A549 (cell line): ENCODE measurements at places on chromosomes 12 and 14.
A peak's percentile ranks its signal among the peaks of the same experiment; 100 is the strongest.

GRCh38 chr14:90999299-90999698 lies 61.1 kb downstream of the RPS6KA5 start:
- DNase-seq, result no peak

DNA sequence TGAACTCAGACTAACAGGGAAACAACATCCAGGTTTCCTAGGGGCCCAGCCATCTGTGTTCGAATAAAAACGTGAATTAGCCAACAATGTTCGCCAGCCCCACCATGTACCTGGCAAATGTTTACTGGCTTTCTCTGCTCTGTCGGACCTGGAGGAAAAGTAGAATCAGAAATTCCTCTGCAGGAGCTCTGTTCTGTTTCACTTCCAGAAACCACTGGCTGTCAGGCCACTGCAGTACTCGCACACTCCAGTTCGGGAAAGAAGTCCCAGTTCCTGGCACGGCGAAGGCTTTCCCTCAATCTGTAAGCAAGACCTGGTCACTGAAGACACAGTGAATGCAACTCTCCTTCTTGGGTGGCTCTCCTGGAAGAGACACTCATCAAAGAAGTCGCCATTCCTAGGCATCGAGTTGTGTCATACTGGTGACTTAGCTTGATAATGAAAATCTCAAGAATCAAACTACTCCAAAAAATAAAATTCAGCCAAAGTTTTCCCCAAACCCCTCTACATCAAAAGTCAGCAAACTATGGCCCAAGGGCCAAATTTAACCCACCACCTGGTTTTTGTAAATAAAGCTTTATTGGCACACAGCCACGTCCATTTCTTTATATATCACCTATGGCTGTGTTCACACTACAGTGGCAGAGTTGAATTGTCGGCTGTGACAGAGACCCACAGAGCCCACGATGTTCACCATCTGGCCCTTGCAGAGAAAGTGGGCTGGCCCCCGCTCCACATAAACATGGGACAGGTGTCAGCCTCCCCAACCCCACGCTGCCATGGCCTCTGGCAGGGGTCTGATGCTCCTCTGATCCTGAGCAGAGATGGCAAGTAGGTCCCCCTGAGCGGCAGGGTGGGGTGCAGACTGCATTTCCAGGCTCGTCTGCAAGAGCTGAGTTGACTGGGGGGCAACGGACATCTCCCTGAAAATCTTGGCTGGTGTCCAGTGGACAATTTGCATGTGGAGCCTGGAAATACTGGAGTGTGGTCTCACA lies 189.2 kb upstream of the DIO3 start:
- DNase-seq, result no peak

DNA sequence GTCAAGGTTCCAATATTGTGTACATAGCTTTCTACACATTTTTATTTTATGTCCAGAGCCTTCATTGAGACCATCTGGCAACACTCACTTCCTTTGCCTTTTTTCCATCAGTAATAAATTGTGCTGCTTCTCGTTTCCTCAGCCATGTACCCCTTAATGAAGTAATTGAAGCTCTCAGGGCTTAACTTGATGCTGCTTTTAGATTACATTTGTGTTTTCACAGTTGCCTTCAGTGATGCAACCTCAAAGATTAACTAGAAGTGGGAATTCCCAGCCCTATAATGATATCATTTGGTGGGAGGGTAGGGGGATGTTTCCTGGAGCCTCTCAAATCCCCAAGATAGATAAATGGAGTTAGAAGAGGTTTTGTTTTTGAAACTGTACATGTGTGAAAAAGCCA lies 80.2 kb upstream of the KRR1 start:
- DNase-seq, result no peak

- no peak for DNase-seq
These were observed 121.6 kb downstream of the LLPH start for GRCh38 chr12:66008985-66009384.

DNA sequence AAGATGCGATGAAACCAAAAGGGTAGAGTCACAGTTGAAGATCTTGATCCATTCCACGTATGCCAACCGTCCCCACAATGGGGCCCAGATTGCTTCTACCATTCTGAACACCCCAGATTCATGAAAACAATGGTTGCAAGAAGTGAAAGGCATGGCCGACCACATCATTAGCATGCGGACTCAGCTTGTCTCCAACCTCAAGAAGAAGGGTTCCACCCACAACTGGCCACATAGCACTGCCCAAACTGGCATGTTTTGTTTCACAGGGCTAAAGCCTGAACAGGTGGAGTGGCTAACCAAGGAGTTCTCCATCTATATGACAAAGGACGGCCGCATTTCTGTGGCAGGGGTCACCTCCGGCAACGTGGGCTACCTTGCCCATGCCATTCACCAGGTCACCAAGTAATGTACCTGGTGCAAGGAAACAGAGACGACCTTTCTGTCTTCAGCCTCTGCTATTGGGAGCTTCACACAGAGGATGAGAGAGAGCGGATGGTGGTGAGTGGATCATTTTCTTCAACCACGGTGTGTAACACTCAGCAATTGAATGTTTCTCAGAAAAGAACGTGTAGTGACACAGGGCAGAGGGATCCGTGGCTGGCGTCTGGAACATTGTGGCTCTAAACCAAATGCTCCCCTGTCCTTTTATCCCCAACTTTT lies 26.8 kb upstream of the CLEC2D start:
- DNase-seq, result no peak

DNA sequence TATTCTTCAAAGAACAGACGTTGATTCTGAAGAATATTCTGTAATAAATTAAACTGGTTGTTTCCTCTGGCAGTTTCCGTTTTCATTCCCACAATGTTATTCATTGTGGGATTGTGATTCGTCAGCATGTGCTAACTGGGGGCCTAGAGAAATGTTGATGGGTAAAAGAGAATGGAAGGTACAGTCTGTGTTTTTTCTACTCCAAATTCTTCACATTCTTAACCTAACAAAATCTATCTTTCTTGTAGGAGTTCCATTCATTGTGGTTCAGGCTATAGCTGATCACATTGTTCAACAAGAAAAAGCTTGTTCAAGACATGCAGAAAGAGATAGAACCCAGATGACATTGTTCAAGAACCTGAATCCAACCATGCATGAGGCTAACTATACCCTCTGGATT lies 5.9 kb downstream of the CD163 start:
- no peak for DNase-seq

- DNase-seq, result no peak
These were observed 7.8 kb downstream of the P2RX4 start for GRCh38 chr12:121217761-121218160.

- DNase-seq, result no peak
These were observed 34.9 kb downstream of the BBS10 start for GRCh38 chr12:76313299-76313698.

GRCh38 chr14:56100556-56100955 lies 17.7 kb upstream of the PELI2 start:
- no peak for DNase-seq

- DNase-seq, result peak; percentile 82
These were observed 37.0 kb upstream of the NT5DC3 start for GRCh38 chr12:103877934-103878510.

DNA sequence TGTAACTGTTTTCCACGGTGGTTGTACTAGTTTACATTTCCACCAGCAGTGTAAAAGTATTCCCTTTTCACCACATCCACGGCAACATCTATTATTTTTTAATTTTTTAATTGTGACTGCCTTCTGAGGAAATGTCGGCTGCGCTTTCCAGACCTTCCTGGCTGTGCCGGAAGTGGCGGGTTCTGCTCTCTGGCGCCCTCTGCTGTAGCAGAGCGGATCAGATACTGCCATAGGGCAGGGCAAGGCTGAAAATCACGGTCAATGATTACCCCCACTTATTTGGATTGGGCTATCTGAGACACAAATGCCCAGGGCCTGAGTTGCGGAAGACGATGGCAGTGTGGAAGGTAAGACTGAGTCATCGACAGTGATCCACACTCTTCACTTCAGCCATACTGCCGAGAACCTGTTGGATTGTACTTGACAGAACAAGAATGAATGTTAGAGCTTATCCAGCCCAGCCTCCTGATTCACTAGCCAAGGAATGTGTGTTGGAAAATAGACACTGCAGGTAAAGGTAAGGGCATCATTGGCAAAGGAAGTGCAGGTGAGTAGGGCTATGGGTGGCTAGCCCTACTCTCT lies 124.2 kb downstream of the NTF3 start:
- DNase-seq, result peak; percentile 17

DNA sequence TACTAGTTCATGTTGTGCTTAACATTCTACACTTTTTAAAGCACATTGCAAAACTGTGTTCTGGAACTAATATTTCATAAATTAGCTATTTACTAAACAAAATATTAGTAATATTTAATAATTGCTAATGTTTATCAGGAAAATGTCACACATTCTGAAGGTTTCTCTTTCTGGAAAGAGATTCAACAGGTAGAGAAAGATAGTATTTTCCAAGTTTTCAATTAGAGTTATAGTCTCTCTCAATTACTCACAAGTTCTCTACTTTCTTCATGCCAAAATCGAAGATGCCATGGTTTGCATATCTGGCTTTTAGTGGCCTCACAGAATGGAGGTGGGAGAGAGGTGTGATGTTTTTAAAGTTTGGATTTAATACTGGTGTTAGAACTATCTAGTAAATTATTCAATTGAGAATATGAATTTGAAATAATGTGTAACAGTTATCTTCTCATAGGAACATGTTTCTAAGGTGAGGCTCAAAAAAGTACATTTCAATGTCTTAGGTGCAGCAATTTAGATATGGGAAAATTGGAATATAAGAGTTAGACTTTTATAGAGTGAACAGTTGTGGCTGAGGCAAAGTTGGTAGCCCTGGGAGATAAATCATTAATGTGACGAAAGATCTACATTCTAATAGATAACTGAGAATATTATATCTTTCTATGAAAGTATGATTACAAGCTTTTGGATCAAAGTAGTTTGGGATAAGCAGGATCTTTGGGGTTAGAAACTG lies 1.5 kb downstream of the LUM start:
- DNase-seq, result no peak

GRCh38 chr12:50820177-50820576 lies 22.5 kb upstream of the TMPRSS12 start:
- no peak for DNase-seq

DNA sequence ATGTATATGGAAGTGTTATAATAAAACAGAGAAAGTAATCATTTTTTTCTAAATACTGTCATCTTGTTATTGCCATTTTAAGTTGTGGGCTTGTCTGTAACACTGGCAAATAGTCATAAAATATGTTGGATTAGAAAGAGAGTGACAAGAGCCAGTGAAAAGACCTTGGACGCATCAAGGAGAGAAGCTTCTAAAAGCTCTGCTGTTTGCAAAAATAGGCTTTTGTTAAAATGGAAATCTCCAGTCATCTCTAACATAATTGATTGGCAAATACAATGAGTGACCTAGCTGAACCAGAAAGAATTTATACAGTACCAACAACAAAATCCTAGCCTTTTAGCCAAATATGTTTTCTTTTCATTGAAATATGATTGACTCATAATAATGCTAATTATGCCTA lies 245.8 kb upstream of the RMST start:
- no peak for DNase-seq

DNA sequence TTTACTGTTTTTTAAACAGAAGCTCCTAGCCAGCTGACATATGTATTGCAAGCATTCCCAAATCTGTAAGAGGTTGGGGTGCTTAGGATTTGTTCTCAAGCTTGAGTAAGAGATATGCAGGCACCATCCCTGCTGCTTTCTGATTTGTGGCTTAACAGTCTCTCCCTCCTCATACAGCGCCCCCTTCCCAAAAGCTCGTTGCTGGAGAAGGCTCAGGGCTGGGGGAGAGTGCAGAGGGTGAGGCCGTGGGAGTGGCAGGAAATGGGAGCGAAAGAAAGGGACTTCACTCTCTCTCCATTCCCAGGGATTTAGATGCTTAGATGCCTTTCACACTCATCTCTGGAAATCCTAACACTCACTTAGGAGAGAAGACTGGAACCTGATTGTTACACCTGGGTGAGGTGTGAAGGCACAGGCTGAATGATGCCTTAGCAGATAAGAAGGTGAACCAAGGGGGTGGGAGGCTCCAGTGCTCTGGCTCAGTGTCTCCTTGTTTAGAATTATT lies 172.0 kb downstream of the C12orf75 start:
- DNase-seq, result no peak

DNA sequence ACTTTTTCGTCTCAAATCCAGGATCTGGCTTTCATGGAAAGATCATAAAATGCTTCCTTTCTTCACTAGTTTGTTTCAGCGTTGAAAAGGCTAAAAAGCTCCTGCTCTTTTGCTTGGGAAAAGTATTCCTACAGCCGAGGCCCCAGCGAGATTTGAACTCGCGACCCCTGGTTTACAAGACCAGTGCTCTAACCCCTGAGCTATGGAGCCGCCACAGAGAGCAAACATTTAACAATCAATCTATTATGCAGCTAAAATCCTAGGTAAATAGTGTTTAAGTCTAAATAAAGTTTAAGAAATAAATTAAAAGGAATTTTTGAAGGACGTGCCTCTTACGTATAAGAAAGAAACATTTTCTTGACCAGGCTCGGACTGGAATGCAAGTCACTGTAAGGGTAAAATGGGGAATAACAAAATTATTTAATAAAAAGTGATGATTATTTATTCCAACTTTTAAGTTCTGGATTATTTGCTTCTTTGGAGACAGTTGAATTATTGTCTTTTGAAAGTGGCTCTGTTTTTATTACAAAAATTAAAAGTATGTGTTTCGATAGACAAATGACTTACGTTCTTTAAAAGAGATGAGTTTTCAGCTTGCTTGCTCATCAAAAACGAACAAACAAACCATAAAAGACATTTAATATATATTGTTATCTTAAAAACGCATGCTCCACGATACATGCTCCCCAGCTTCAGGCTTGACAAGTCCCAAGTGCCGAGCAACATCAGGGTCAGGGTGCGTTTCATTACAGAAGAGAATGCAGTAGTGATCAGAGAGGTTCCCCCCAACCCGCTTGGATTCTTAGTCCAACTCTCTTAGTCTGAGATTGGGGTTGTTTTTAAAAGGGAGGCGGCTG lies 10.2 kb downstream of the OR6S1 start:
- peak; percentile 82 for DNase-seq
